ENCODE measurements at places on chromosomes 4 and X.

- DNase-seq = no peak
Observed at GRCh38 chrX:113473418-113473817, 632.8 kb upstream of the AMOT start.

DNA sequence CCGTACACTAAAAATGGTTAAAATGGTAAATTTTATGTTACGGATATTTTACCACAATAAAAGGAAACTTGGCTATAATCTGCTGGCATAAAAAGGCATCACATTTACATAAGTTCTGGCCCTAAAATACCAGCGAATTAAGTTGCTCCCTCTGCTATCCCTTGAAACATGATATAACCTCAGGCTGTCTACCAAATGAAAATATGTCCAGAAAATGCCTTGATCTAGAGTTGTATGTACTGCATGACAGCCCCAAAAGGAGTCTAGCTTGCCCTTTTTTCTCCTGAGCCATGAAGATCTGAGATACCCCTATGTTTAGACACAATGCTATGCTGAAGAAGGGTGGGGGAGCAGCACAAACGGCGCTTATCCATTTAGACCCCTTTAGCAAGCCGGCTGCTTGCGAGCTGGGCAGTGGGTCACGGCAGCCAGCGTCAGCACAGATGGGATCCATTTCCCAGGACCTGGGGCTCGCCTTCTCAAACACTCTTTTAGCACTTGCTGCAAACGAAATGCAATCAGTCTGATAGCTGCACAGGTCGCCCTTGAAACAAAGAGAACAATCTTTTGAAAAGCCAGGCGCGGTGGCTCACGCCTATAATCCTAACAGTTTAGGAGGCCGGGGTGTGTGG is 77.0 kb downstream of the AFAP1 start:
- no peak for DNase-seq

GRCh38 chr4:125461676-125462363 is 147.1 kb downstream of the FAT4 start:
- no peak for DNase-seq

DNA sequence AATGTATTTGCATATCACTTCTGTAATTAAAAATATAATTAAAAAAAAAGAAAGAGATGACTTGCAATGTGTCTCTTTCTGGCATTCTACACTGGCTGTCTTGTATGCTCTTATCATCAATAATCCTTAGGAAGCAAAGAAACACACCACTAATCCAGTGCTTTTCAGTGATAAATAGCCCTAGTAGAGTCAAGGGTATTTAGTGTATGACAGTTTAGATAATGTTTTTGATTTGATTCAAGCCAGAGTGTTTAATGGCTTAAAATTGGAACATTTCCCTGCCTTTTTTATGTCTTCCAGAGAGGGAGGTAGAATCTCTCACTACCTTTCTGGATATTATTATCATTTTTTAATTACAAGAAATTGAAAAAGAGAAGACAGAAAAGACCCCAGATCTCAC is 48.6 kb upstream of the CXCL8 start:
- no peak for DNase-seq

GRCh38 chr4:13963601-13964000 is 336.1 kb upstream of the BOD1L1 start:
- no peak for DNase-seq

DNA sequence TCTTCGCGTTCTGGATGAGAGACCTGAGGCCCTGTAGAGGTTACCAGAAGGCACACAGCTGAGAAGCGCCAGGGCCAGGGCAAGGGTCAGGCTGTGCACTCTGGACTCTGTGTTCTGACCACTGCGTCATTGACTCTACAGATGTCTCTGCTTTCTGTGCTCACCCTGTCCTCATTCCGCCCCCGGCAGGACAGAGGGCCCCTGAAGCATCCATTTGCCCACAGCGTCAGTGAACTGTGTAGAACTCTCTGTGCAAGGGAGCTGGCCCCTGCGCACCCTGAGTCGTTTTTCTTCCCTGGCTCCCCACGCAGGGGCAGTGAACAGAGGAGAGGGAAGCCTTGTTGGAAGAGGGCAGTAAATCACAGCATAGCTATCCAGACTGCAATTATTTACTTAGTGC is 6.1 kb upstream of the WAS start:
- DNase-seq = peak; percentile 32

GRCh38 chrX:10508891-10509290 is 111.5 kb downstream of the MID1 start:
- DNase-seq = no peak

- DNase-seq = no peak
Observed at GRCh38 chr4:4980621-4981230, 38.5 kb downstream of the CYTL1 start.

- DNase-seq = no peak
Observed at GRCh38 chr4:10240691-10241090, 124.1 kb upstream of the WDR1 start.

DNA sequence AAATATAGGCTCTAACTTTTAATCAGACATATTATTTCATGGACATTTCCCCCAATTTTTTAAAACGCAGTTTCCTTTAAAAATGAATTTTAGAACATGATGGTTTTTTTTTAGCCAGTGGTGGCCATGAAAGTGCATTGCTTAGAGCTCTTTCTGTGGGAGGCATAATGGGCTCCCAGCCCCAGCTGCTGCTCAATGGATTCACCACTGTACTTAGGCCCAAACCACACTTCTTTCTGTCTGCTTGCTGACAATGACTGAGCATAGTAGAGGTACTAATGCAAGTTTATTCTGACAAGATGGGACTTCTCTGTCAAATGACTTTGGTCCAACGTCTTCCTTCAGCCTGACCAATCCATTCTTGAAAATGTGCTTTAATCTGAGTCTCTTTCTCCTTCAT is 400.2 kb upstream of the GRIA3 start:
- DNase-seq = no peak

GRCh38 chr4:98929341-98930267 is 671 bp upstream of the EIF4E start:
- DNase-seq = peak; percentile 71

GRCh38 chrX:107117993-107118321 is 665 bp downstream of the RBM41 start:
- no peak for DNase-seq

DNA sequence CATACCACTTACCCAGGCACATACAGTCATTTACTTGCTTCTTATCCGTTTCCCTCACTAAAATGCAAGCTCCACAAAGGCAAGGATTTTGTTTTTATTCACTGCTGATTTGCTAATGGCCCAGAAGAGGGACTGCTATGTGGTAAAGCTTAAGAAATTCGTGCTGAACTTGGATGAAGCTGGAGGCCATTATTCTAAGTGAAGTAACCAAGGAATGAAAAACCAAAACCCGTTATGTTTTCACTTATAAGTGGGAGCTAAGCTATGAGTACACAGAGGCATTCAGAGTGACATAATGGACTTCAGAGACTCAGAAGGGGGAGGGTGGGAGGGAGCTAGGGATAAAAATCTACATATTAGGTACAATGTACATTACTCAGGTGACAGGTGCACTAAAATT is 47.2 kb downstream of the RAB33B start:
- DNase-seq = no peak

GRCh38 chr4:44194365-44194764 is 254.2 kb downstream of the KCTD8 start:
- no peak for DNase-seq

DNA sequence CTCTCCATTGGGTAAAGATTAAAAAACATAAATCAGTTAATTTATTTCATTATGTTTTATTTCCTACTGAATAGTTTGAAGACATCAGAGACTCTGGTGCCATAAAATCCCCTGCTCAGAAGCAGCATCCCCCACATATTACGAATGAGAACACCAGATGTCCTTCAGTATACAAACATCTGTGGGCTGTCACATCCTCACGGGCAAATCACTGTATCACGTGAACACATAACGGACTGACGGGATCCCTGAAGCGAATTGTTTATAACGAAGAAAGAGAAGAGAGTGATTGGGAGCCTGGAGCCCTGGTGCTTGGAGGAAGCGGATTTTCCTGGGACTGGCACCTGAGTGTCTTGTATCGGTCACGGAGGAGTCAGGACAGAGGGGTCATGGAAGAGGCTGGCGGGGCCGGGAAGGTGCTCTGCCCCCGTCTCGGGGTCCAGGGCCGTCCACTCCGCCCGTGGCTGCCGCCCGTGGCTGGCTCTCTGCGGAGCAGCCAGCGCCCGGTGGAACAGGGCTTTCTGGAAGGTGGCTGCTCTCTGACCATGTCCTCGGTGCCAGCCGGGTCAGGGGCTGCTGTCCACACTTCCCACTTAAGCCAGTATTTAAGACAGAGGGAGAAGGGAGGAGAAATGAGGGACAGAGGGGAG is 452.7 kb upstream of the FAT1 start:
- DNase-seq = no peak

DNA sequence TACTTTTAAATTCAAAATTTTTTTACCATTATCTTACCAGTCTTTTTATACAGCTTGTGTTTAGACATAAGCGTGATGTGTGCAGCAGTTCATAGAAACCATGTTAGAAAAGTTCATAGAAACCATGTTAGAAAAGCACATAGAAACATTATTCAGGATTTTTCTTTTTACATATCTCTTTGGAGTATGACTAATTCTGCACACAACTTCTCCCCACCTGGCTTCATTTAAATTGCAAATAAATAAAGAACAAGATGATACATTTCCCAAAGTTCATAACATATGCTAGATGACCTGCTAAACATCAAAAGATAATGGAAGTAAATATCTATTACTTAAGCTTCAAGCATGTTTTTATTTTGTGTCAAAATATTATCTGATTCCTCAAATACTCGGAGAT is 201.9 kb downstream of the BANK1 start:
- no peak for DNase-seq

- DNase-seq = no peak
Observed at GRCh38 chr4:90112715-90113114, 14.5 kb upstream of the CCSER1 start.

DNA sequence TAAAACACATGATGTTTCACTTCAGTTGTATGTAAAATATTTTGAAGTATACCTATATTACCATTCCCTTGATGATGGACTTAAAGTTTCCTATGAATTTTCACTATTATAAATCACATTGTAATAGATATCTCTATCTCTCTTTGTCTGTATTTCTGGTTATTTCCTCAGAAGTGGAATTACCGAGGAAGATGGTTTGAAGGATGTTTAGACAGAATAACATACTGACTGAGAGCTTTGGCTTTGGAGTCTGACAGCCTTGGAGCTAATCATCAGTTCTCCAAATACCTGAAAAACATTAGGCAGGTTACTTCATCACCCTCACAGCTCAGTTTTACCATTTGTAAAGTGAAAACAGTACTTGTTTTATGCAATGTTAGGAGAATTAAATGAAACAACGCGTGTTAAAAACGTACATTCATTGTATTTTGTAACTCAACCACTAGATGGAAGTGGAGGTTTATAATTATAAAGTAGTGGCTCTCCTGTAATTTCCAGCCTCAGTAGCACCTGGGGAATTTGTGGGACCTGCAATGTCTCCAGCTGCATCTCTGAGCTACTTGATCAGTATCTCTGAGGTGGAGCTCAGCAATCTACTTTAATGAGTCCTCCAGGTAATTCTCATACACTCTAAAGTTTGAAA is 14.3 kb downstream of the JCHAIN start:
- DNase-seq = peak; percentile 20

- no peak for DNase-seq
Observed at GRCh38 chrX:142977128-142977914, 48.4 kb upstream of the SPANXN4 start.

DNA sequence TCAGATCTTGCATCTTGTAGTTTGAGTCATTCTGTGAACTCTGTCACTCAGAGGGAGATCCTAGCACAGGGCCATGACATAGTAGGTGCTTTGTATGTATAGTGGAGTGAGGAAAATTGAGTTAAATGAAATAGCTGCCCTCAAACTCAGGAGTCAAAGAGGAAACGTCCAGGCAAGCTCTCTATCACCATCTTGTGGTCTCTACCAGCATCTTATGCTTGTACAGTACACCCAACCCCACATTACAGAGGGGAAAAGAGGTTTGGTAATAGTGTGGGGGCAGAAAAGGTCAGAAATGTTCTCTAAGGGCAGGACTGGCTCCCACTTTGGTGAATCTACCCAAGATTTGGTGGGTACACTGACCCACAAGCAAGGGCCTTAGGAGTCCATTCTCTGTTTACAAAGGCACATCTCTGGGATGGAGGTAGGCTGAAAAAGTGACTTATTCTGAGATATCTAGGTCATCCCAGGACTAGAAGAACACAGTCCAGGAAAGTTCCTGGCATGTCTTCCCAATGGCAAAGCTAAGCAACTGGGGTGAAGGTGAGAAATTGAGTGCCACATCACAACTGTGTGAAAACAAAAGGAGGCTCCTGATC is 131.8 kb downstream of the OR13H1 start:
- peak; percentile 2 for DNase-seq

GRCh38 chr4:100086766-100087431 is 103.4 kb downstream of the DDIT4L start:
- no peak for DNase-seq

GRCh38 chr4:165367040-165367439 is 11.8 kb upstream of the CPE start:
- no peak for DNase-seq

- DNase-seq = no peak
Observed at GRCh38 chr4:14168919-14169318, 541.4 kb upstream of the BOD1L1 start.

GRCh38 chrX:17584248-17584681 is 153.0 kb upstream of the SCML1 start:
- no peak for DNase-seq

DNA sequence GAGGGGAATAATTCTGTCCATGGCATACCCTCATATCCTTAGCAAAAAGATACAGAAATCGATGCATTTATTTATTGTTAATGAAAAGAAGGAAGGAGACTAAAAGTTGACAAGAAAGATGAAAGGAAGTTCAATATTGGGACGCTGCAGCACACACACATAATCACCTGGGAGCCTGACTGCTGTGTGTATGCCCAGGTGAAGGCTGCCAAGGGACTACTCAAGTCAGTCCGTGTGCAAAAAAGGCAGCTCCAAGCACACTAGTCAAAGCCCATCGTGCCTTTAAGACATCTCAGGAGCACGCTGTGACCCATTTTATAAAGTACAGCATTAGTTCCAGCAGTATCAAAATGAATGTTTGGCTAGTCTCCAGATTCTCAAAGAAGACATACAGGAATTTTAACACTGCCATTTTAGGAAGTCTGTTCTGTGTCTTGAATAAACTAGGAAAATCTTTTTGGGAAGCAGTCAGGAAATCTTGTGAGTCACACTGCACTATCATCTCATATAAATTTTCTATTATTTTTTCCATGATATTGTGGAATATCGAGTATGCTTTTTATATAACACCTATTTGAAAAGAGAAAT is 363.9 kb downstream of the GASK1B start:
- DNase-seq = no peak

DNA sequence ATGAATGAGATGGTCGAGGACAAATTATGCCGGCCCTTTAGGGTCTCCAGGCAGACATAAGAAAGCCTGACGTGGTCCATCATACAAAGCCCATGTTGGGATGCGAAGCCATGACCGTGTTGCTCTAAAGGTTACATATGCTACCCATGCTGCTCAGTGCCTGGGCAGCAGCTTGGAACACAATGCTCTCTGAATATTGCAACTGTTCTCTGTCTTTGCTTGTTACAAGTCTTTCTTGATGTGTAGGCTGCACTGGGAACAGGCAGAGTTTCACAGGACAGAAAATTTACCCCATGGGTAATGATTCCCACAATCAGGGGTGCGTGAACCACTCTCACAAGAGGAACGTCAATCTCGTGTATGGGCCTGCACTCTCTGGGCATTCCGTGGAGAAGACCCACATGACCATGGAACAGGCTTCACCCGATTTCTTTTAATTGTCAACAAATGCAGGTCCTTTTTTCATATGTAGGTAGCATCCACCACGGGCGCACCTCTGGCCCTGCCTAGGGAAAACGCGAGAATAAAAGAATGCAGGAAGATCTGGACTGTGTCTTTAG is 66.3 kb downstream of the NBDY start:
- no peak for DNase-seq

- no peak for DNase-seq
Observed at GRCh38 chr4:16386711-16387320, 160.5 kb upstream of the TAPT1 start.
